ENCODE measurements at places on chromosomes 16 and 17.

DNA sequence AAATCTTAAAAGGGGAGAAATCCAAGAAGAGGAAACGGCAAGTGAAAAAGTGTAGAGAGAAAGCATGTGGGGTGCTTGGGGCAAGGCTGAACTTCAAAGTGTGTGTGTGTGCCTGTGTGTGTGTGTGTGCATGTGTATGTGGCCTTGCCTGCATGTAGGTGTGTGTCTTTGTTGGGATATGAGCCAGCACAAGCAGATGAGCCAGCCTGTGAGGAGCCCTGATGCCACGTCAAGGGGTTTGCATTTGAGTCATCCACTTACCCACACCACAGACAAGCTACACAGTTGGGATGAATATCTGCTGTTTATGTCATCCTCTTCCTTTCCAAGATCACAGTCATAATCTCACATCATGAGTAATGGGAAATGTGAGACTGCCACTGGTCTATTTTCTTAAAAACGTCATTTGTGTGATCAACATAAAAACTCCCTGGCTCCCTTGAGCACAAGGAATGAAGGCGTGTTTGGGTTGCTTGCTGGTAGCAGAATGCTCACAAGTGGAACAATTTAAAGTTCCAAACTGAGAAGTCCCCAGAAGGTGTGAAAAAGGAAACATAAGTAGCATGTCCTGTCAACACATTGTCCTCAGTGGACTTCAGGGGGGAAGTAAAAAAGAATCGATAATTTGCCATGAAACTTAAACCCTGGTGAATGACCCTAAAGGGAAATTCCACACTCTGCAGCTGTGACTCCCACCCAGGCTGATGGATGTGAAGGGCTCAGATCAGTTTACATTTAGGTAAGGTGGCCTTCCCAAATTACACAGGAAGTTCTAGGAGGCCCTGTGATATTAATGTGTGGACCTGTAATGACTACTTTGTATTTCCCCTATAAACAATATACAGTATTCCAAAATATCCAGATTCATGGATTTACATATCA lies 14.7 kb downstream of the KCTD19 start:
- no peak for DNase-seq

DNA sequence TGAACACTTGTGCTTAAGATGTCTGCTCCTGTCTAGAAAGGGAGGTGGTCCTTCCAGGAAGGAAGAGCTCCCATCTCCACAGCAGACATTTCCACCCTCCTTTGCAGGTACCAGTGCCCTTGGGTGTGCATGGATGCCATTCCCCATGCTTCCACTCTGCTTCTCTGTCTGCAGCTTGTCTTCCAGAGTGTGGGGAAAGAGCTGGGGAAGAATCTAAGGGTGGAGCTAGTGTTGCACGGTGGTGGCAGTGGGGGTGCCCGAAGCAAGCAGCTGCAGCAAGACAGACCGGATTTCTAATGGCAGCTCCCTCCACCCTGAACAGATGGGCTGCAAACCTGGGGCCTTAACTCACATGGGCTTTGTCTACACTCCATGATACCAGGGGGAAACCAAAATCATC lies 22.6 kb upstream of the HOXB13 start:
- DNase-seq, result no peak

GRCh38 chr17:9842057-9842758 lies 16.5 kb downstream of the GLP2R start:
- no peak for DNase-seq

- DNase-seq, result no peak
These were observed 55.0 kb downstream of the SPACA3 start for GRCh38 chr17:33046361-33047255.

GRCh38 chr17:600576-601243 lies 113.9 kb downstream of the VPS53 start:
- no peak for DNase-seq

DNA sequence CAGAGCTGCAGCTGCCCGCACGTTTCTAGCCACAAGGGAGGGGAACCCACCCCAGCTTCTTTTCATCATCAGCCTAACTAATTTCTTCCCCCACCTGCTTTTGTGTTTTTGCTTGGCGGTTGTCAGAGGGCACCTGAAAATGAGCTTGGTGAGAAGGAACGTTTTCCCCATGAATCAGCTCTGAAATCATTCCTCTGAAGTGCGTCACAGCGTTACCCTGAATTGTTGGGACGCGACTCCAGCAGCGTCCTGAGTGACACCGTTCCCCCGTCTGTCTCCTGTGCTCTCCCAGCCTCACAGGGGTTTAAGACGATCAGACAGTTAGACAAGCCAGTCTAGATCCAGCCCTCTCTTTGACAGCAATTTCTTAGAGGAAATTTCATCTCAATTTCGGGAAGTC lies 722.9 kb upstream of the EEF2KMT start:
- no peak for DNase-seq

DNA sequence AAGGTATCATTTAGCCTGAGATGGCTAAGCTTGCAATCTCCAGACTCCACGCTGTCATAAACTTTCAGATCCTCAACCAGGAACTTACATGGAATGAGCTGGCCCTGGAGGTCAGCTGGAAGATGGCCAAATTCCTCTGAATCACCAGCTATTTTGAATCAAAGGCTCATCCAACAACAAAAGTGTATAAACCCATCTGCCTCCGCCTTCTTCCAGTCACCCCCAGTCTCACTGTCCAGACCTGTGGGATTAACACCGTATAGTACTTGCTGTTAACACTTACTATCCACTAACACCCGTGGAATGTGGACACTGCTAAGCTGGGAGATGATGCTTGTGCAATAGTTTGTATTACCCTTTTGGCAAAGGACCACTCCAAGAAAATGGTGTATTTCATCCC lies 1.9 kb upstream of the LCMT1 start:
- no peak for DNase-seq

- no peak for DNase-seq
These were observed 42.8 kb downstream of the CMTM4 start for GRCh38 chr16:66653581-66654350.

DNA sequence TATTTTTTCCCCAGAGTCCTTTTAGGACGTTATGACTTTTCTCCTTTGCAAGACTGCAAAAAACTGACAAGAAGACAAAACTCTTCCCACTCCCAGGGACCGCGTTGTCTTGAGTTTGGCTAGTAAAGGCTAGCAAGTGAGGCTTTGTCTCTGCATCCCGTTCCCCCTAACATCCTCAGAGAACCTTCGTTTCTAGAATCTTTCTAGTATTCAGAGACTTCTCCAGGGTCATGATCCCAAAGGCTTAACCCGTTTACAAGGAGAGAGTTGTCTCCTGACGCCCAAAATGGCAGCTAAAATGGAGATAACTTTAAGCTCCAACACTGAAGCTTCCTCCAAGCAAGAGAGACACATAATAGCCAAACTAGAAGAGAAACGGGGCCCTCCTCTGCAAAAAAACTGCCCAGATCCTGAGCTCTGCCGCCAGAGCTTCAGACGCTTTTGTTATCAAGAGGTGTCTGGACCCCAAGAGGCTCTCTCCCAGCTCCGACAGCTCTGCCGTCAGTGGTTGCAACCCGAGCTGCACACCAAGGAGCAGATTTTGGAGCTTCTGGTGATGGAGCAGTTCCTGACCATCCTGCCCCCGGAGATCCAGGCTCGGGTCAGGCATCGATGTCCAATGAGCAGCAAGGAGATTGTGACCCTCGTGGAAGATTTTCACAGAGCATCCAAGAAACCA lies 843 bp downstream of the ZNF174 start:
- DNase-seq, result no peak

DNA sequence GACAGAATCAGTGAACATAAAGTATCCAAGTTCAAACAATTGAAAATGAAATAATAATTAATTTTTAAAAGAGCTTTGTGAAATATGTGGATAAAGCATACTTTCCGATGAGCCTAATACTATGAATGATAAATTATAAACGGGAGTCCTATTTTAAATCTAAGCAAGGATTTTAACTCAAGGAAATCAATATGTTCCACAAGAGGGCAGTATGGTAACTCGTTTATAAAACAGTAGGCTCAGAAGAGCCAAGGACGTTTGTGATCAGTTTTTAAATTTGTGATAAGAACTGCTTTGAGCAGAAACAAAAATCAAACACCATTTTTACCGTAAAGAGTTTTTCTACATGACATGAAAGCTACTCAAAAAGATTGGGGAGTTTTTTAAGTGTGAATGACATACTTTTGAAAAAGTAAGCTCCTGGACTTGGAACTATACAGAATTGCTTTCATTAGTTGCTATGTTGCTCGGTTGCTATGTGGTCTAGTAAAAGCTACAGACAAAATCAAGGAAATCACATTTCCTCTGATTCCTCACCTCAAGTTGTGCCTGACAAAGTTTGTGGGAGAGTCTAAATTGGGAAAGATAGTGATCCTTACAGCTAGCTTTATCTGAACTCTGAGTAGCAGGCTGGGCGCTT lies 11.8 kb upstream of the TEKT1 start:
- peak; percentile 68 for DNase-seq

DNA sequence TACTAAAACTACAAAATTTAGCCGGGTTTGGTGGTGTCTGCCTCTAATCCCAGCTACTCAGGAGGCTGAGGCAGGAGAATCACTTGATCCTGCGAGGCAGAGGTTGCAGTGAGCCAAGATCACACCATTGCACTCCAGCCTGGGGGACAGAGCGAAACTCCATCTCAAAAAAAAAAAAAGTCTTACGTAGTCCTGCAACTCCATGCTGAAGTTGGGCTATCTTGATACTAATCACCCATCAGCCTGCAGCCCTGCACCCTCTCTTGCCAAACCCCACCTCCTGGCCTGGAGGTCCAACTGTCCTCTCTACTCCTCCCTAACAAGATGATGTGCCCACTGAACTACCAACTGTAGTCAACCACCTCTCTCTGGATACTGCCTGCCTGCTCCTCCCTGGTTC lies 4.8 kb downstream of the TMEM170A start:
- DNase-seq, result no peak

- no peak for DNase-seq
These were observed 221.6 kb upstream of the DYNLRB2 start for GRCh38 chr16:80319181-80319580.

DNA sequence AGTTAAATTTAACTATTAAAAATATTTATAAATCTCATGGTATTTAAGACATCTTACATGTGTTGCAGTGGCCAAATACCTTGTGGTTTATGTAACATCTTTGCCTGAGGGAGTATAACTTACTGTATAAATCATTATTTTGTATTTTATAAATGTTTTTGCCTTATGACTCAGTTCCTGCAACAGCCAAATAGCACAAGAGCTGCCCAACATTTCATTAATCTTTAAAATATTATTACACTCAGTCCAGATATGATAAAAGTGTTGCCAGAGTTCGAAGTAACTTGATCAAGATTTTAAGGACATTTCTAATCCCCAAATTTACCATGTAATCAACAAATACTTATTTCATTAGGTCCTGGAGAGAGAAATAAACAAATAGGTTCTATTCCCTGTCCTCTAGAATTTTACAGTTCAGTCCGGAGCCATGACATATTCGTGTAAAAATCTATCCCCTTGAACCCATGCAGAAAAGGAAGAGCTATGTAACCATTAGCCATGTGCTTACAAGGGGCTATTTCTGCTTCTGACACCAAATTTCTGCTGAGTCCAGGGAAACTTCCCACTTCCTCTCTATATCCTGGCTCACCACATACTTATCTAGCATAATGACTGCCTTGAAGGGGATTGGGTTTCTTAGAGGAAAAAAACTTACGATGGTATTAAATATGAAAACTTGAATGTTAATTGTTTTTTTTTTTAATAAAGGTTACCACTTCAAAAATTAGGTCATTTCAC lies 44.0 kb downstream of the IRX6 start:
- no peak for DNase-seq

GRCh38 chr16:17371299-17371698 lies 99.5 kb downstream of the XYLT1 start:
- no peak for DNase-seq

- DNase-seq, result no peak
These were observed 19.2 kb downstream of the RNF213 start for GRCh38 chr17:80279895-80280294.

DNA sequence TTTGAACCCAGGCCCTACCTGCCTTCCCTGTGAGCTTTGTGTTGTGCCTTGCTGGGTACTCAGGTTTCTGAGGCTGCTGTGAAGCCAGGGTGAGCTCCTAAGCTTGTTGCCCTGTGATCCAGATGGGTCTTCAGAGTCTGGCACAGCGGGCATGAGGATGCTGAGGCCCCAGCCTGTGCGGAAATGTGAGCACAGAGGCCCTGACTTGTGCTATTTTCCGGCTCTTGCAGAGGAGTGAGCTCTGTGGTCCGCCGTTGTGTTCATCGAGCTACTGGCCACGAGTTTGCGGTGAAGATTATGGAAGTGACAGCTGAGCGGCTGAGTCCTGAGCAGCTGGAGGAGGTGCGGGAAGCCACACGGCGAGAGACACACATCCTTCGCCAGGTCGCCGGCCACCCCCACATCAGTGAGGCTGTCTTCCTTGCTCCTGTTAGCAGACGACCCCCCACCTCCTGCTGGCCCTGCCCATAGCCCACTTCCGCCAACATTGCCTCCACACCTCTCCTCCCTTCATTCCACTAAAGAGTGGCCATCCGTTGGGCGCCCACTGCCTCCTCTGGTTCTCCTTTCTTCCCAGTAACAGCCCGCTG lies 2.7 kb downstream of the PHKG2 start:
- DNase-seq, result no peak

DNA sequence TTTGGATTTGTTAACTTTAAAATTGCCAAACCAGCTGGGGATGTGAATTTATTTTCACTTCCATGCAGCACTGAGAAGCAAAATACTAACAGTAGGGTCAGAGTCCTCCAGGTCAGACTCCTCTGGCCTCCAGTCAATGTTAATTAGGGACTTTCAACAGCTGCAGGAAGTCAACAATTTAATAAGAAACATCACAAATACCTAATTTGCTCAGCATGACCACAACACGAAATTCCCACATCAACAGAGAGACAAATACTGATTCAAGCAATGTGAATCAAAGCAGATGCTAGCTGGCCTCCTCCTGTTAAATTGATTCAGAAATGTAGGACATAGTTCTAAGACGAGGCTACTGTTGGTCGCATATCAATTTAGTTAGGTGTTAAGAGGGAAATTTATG lies 111.7 kb downstream of the ABCA8 start:
- DNase-seq, result no peak

GRCh38 chr16:17835118-17835876 lies 364.5 kb upstream of the XYLT1 start:
- no peak for DNase-seq

DNA sequence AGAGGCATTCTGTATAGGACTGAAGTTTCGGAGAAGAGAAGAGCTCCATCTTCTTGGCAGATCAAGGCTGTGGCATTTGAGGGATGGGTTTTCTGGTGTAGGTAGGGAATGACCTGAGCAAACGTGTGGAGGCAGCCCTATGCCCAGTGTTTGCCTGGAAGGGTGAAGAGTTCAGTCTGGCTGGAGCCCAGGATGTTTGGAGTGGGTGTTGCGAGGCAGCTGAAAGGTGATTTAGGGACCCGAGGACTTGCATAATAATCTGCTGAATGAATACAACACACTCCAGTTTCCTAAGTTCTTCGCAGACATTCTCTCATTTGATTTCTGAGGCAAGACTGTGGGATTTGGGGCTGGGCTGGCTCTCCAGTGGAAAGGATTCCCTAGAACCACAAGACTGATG lies 186.2 kb downstream of the CYLD start:
- no peak for DNase-seq

- no peak for DNase-seq
These were observed 30.1 kb upstream of the SMURF2 start for GRCh38 chr17:64692187-64692586.

All from CD4-positive, alpha-beta T cell (primary cell).